ENCODE measurements at places on chromosomes 3 and 15.

GRCh38 chr3:185297867-185298266, 44.0 kb upstream of the EHHADH start:
- DNase-seq: no peak

DNA sequence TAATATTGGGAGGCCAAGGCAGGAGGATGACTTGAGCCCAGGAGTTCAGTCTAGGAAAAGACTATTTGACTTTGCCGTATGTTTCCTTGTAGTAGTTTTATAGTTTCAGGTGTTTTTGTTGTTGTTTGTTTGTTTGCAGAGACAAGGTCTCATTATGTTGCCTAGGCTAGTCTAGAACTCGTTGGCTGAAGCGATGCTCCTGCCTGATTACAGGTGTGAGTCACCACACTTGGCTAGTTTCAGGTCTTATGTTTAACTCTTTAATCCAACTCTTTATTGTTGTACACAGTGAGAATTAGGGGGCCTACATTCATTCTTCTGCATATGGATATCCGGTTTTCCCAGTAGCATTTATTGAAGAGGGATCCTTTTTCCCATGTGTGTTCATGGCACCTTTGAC, 32.0 kb downstream of the FAIM start:
- no peak for DNase-seq

DNA sequence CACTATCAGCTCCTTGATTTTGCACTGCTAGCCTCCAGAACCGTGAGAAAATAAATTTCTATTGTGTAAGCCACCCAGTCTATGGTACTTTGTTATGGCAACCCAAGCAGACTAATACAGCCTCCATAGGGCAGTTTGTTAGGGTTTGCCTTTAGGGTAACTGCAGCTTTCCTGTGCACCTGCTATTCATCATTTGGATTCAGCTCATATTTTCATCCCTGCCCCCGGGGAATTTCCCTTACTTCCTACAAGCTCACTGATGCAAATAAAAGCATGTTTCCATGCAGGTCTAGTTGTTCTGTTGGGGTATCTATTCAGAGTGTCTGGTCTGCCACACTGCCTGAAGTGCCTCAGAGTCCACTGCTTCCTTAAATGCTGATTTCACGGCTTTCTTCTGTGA, 48.6 kb upstream of the ATOSA start:
- DNase-seq: no peak

GRCh38 chr3:118811236-118811732, 223.4 kb downstream of the IGSF11 start:
- DNase-seq: no peak

GRCh38 chr15:38072348-38073177, 138.1 kb downstream of the TMCO5A start:
- DNase-seq: no peak

DNA sequence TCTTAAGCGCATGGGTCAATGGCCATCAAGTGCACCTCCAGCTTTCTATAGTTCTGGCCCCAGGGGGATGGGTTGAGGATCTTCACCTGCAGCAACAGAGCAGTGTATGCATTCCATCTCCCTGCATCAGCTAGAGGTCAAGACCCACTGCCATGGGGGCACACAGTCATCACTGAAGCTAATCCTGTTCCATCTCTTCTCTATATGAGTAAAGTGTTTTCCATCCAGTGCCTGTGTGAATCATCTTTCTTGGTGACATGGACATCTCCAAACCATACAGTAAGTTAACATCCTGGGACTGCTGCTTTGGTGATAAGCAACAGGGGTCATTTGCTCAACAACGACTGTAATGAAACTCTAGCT, 4.4 kb upstream of the ENTPD3 start:
- no peak for DNase-seq

GRCh38 chr15:70420086-70420947, 322.6 kb upstream of the TLE3 start:
- DNase-seq: no peak

GRCh38 chr15:94238539-94239118, 7.3 kb downstream of the MCTP2 start:
- no peak for DNase-seq

DNA sequence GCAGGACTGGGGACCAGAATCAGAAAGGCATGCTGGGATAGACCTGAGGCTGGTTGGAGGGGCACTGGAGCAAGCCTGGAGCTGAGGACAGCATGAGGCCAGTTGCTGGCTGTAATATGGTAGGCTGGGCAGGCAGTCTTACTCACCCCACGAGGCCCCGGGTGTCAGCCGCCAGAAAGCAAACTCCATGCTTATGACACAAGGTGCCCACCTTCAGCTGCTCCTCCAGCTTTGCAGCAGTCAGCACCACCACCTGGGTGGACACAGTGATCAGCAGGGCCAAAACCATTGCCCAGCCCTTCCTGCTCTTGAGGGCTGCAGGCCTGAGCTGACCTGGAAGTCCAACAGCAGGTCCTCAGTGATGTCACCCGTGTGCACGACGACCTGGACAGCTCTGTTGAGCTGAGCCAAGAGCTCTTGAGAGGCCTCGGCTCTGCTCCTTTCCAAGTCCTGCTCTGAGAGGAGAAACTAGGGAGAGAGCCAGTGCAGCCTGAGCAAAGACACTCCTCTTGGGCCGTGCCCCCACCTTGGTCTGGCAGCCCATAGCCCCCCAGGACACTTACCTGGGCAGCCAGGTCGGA, 747 bp downstream of the UBA7 start:
- DNase-seq: no peak

DNA sequence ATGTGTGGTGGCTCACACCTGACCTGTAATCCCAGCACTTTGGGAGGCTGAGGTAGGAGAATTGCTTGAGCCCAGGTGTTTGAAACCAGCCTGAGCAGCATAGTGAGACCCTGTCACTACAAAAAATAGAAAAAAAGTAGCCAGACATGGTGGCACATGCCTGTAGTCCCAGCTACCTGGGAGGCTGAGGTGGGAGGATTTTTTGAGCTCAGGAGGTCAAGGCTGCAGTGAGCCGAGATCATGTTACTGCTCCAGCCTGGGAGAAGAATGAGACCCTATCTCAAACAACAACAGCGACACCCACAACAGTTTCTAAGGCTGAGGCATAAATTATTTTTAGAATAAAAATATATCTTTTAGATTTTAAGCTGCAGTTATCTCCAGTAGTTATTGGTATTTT, 6.3 kb downstream of the APPL1 start:
- DNase-seq: no peak

DNA sequence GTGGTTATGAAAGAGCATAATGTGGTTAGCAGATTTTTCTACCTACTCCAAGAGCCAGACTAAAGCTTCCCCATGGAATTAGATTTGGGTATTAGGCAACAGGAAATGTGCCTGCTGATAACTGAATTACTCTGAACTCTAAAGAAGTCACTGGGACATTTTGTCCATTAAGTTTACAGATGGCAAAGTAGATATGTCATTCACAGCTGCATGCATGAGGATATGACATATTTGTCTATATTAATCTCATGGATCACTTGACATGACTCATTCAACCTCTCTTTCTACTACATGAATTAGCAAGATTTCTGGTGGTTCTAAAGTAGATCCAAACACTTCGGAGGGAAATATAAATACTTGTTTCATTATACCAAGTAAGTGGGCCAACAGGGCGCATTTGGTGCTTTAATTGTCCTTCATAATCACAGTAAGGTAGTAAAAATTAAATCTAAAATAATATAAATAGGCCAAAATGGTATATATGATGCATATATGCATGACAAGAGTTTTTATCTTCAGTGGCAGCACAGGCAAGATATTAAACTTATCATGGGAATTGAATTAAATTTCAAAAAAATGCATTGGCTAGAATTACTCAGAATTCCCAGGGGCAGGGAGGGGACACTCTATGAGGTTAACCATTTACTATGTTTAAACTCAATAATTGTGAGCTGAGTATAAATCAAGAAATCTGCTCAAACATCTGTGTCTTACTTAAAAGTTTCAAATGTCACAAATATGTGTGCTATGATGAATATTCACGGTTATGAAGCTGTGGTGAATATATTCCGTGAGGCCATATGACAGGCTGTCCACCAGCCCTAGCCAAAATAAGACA, 365.3 kb upstream of the KCNMB2 start:
- no peak for DNase-seq

- no peak for DNase-seq
These were observed 183.3 kb downstream of the WDR76 start for GRCh38 chr15:44010089-44010488.

DNA sequence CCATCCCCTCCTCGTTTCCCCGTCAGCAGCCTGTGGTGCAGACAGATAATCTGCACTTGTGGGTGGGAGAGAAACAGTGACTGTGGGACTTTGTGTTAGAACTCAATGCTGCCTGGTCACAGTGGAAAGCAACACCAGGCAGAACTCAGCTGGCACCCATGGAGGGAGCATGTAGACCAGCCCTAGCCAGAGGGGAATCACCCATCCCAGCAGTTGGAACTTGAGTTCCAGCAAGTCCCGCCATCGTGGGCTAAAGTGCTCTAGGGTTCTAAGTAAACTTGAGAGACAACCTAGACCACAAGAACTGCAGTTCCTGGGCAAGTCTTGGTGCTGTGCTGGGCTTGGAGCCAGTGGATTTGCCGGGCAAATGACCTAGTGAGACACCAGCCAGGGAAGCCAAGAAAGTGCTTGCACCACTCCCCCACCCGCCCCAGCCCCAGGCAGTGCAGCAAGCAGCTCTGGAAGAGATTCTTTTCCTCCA, 24.4 kb downstream of the ISG20 start:
- DNase-seq: no peak

DNA sequence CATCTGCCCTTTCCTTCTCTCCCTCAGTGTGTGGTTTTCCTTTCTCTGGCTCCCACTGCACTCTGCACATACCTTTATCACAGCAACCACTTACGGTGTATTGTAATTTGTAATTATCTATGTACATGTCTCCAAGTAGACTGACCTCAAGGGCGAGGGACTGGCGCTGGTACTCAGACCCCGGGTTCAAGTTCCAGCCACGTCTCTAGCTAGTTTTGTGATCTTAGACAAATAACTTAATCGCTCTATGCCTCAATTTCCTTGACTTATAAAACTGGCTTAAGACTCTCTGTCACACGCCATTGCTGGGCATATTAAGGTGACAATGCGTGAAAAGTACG, 607 bp upstream of the SENP2 start:
- DNase-seq: no peak

DNA sequence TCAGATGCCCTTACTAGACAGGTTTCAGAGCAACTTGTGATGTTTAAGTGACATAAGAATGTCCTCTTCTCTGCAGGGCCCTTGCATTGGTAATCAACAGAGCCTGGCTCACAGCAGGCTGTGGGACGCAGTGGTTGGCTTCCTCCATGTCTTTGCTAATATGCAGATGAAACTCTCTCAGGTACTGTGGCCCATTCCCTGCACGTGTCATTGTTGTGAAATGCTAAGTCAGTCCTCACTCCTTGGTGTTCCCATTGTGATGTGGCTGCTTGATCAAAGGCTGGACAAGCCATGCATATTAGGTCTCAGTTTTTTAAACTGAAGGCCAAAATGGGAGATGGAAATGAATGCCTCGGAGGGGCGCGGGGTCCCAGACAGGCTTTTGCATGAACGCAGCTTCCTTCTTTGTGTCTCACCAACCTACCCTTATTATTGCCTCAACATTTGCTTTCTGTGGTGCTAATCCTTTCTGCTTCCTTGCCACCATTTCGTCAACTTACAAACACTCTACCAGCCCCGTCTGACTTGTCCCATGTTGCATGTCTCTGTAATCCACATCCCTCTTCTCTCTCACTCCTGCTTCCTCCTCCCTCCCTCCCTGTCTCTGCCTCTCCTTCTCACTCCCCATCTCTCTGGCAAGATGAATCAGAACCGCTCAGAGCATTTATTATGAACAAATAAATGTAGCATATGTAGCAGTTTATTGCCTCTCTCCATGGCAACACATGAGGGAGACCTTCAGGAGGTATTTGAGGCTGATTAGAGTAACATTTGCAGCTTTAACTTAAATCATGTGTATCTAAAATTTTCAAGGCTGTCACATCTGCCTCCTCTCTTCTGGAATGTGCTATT, 133.2 kb upstream of the CHRM5 start:
- no peak for DNase-seq

- DNase-seq: no peak
These were observed 44.0 kb downstream of the ZBTB38 start for GRCh38 chr3:141412087-141412935.

DNA sequence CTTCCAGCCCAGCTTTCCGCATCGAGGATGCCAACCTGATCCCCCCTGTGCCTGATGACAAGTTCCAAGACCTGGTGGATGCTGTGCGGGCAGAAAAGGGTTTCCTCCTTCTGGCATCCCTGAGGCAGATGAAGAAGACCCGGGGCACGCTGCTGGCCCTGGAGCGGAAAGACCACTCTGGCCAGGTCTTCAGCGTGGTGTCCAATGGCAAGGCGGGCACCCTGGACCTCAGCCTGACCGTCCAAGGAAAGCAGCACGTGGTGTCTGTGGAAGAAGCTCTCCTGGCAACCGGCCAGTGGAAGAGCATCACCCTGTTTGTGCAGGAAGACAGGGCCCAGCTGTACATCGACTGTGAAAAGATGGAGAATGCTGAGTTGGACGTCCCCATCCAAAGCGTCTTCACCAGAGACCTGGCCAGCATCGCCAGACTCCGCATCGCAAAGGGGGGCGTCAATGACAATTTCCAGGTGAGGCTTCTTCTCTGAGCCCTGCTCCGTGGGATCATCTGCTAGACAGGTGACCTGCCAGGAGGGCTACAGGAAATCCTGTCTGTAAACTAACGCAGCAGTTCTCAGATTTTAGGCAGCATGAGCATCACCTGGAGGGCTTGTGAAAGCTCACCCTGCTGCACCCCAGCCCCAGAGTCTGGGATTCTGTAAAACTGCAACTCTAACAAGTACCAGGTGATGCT, 1.6 kb downstream of the THBS1 start:
- no peak for DNase-seq

GRCh38 chr3:164194842-164195241, 883.5 kb downstream of the SI start:
- no peak for DNase-seq

DNA sequence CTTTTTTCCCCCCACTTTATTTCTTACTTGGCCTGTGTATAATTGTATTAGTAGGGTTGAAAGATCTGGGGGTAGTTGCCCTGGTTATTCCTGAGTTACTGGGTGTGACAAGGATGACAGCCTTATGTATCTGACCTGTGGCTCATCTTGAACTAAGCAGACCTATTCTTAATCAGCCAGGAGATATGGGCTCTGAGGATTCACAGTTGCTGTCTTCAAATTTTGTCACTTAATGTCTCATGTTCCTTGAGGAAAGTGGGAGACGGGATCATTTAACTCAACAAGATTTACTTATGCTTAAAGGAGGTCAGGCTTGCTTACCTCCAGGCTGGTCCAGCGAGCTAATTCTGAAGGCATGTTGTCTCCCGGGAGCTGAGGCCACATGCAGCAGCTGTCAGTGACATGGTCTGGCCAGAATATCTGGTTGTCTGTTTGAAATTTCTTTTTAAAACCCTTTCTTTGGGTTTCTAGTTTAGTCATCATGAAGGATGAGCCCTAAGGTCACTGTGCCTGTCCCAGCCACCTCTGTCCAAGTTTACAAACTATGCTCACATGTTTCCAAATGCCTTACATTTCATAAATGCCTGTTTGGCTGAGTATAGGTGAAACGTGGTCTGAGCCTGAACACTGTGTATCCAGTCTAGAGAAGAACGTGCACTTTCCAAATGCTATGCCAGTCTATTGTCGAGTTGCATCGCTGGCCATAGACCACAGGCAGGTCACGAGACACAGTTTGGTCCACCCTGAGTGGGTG, 26.8 kb downstream of the LRTM1 start:
- no peak for DNase-seq

GRCh38 chr15:69897471-69898237, 200.1 kb downstream of the TLE3 start:
- DNase-seq: no peak

All from activated T-cell treated with anti-CD3 and anti-CD28 coated beads for 48 hours (primary cell).